ENCODE measurements at places on chromosomes 6 and 20. TPM values are rescaled to one million over a fixed set of nuclear protein-coding genes. Genes with fewer than 3 reads are reported as not detected.

DNA sequence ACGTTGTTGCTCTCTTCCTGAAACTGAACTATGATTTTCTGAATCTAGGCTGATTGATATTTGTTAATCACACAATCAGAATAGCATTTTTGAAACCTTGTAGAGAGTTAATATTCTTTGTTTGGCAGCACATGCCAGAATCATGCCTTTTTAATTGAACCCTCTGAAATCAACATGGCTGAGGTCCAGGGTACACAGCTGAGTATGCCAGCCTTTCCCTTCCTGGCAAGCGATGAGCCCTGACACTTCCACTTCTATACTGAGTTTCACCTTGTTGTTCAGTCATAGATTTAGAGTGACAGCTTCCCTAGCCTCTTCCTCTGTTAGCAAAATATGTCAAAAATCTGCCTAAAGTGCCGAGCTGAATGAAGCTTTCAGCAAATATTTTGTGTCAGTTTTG, 6.8 kb downstream of the HDDC2 start:
- no peak for DNase-seq

- no peak for DNase-seq
These were observed 3.5 kb upstream of the TRAF3IP2 start for GRCh38 chr6:111609028-111609820.

GRCh38 chr20:23245553-23246181, 104.9 kb upstream of the NXT1 start:
- DNase-seq, result no peak

- no peak for DNase-seq
These were observed 38.9 kb upstream of the THBS2 start for GRCh38 chr6:169292338-169293124.

GRCh38 chr20:3248167-3248992, 9.4 kb upstream of the SLC4A11 start:
- DNase-seq, result no peak

DNA sequence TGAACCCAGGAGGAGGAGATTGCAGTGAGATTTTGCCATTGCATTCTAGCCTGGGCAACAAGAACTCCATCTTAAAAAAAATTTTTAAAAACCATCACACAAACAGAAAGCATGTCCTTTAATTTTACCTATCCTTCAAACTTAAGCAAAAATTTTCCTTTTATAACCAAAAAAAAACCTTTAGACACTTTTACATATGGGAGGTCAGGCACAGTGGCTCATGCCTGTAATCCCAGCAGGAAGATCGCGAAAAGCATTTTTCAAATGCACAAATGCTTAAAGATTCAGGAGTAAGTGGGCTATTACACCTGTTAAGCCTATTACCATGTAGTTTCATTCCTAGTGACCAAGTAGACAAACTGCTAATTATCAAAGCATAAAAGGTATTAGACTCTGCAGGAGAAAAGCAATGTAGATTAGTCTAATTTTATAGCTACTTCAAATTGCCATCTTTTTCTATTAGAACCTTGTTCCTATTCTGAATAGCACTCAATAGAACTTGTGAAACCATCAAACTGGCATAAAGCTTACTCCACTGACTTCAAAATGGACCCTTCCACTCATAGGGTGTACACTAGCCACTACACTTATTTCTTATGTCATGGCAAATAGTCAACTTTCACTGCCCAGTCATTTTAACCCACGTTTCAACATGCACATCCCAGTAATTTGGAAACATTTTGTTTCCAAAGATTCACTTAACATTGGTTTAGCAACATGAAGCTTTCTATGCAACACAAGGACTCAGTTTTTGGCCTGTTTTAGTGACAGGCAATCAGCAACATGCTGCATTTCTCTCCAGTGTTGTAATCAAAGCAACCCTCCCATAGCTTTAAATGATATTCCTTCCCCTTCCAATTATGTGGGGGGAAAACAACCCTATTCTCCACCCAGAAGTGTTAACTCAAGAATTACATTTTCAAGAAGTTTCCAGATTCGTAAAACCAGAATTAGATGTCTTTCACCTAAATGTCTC, 4.0 kb downstream of the EEF1A1 start:
- DNase-seq, result no peak

DNA sequence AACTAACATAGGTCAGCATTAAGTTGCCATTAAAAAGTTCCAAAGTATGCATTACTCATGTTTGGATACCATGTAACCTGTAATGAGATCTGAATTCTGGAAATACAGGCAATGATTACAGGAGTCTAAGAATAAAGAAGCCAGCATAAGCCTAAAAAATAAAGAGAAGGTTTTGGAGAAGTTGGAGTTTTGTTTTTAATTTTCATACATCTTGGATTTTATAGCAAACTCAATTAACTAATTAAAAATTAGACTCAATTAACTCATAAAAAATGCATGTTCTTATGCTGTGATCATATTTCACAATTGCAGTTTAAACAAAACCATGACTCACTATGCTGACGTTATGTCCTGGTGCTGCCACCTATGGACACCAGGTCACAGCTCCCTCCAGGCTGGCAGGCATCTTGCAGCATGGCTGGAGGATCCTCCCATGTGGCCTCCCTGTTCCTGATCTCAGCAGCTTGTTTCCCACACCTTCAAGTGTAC, 648.8 kb upstream of the AGPAT4 start:
- no peak for DNase-seq

- no peak for DNase-seq
These were observed 147.6 kb upstream of the TMEM170B start for GRCh38 chr6:11389977-11390376.

- no peak for DNase-seq
These were observed 42.2 kb upstream of the STXBP5 start for GRCh38 chr6:147161974-147162495.

DNA sequence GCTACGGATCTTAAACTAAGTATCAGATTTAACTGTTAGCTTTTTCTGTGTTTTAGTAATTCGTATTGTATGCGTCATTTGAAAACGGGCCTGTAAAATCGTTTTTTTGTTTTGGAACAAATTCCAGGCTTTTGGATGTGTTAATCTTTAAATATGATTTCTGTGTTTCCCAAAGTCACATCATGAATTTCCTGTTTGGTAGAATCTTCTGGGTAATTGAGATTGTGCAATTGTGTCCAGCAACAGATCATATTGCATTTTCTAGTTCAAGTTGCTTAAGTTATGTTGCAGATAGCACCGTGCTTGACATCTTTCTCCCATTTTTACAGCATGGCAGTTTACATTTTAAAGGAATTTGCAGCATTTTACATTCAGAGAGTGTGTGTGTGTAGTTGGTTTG, 1.9 kb downstream of the MAPK14 start:
- no peak for DNase-seq

GRCh38 chr6:82381278-82381677, 17.7 kb downstream of the TPBG start:
- no peak for DNase-seq

DNA sequence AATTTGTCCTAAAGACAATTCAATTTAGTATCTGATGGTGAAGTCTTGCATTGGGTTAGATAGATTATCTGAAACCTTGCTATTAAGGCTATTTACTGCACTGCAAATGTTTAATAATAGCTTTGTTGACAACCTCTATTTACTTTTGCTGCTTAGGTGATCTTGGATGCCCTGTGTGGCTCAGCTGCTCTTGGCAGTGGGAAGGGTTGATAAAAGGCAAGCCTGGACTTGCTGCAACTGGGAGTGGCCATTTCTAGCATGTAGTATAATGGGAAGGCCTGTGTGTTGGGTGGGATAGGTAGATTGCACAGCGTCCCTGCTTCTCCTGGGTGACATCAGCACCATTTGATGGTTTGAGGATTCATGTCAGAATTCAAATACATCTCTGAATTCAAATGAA, 49.1 kb downstream of the ARMC2 start:
- DNase-seq, result no peak

DNA sequence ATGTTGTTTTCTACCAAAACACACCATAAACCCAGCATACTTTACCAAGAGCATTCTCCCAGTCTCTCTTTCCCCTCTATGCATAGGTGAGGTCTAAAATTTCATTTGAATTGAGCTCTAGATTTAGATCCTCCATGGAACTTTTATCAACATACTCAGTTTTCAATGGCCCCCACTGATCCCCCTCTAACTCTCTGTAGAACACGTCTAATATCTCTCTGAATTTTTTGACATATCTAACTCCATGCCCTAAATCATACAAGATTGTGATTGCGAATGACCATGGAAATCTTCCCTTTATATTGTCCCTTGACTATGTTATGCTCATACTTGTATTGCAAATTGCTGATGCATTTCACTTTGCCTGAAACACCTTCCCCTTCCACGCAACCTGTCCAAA, 38.1 kb upstream of the HBS1L start:
- no peak for DNase-seq

Gene PPT2
- total RNA-seq, result 21.8 TPM

- DNase-seq, result no peak
These were observed 12.8 kb downstream of the TREM1 start for GRCh38 chr6:41273714-41274113.

Gene MAP7
- total RNA-seq, result 6.9 TPM

Gene VSX1
- total RNA-seq, result not detected

GRCh38 chr20:13996265-13996664, 949 bp downstream of the MACROD2 start:
- DNase-seq, result no peak

GRCh38 chr6:169172456-169172855, 81.2 kb downstream of the THBS2 start:
- DNase-seq, result peak; percentile 76

DNA sequence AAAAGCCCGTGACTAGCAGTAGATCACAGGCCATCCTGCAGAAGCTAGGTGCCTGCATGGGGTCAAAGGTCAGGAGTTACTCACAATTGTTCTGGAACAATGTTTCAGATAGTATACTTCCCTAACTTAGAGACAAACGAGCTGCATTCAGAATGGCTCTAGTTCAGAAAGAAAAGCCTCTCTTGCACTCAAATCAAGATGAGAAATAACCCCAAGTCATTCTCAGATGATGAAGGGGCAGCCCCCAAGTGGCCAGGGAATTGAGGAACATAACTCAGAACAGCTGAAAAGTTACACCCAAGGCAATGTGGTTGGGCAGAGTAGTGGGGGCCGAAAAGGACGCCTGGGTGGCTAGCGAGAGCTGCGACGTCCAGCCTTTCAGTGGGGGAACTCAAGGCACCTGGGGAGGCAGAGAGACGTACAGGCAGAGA, 27.8 kb downstream of the FYN start:
- no peak for DNase-seq

DNA sequence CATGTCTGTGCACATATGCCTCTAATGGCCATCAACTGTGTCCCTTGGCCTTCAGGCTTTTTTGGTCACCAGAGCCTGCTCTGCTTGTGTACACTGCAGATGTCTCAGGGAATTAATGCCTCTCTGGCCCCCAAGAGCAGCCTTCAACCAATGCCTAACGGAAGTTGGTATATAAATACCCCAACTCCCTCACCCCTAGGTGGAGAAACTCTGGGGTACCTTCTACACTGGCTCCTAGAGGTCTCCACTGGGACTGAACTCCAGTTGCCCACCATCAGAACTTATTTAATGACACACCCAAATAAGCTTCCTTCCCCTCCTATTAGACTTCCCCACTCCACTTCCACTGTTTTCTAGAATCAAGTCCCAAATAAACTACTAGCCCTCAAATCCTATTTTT, 43.1 kb downstream of the PRND start:
- DNase-seq, result no peak

- no peak for DNase-seq
These were observed 129.8 kb upstream of the SMLR1 start for GRCh38 chr6:130697271-130697994.

GRCh38 chr6:26331218-26332073, 33.6 kb upstream of the BTN3A2 start:
- no peak for DNase-seq

Gene SOD2
- total RNA-seq, result 1,181 TPM

DNA sequence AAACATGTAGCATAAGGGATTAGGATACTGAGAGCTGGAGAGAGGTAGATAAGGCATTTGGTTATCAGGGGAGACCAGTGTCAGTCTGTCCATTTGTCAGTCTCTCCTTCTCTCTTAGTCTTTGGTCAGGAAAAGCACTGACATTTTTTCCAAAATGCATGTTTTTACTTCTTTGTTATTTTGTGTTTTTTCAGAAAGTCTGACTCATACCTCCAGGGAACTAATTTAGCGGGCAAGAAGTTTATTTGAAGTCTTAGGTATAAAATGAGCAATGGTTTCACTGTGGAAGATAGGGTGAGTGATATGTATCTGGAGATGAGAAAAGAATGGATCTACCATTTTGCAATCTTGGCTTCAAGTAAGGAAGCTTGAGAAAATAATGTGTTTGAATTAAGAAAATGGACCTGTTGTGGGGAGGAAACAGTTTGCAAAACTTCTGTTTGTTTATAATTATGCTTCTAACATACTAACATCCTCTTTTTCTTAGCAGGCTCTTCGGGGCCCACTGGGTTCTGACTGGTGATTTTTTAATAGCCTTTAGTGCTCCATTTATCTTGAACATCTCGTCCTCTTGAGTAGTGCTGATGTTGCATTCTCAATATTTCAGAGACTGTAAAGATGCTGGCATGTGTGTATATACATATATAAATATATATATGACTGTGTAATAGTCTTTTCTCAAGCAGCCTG, 66.9 kb upstream of the FABP7 start:
- no peak for DNase-seq

DNA sequence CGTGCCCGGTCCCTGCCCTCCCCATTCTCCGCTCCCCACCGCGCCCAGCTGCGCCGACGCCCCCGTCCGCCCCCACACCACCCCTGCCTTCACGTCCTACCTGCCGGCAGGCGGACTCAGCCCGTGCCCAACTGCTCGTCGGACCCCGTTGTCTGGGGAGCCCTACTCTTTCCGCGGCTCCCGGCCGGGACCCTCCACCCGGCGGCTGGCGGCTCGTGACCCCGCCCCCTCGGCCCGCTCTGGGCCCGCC, at the start of gene SERAC1:
Gene SERAC1 (minus strand): TSS at position 223 of the 250 bp plus-strand sequence. CDS start 9,899 bp downstream, outside the sequence.
- DNase-seq, result no peak

Gene CD83
- total RNA-seq, result 1.1 TPM

- DNase-seq, result peak; percentile 81
These were observed 110.4 kb upstream of the ARMC2 start for GRCh38 chr6:108737594-108738546.

Gene KCNQ5
- total RNA-seq, result 8.5 TPM

- DNase-seq, result no peak
These were observed 27.5 kb downstream of the CAPN11 start for GRCh38 chr6:44185953-44186634.

All from thoracic aorta (tissue), 2 donors.